ENCODE measurements at places on chromosomes 1 and 21. TPM values are rescaled to one million over a fixed set of nuclear protein-coding genes. Genes with fewer than 3 reads are reported as not detected.

Gene HSD3B2
- total RNA-seq = not detected

Gene TAGLN2
- 386 TPM for total RNA-seq

GRCh38 chr1:5949085-5949760, 43.0 kb downstream of the NPHP4 start:
- DNase-seq = no peak
- H3K27ac ChIP-seq = no peak overlapping the region
- no peaks in the 10 kb centered on the region for H3K36me3 ChIP-seq
- H3K27me3 ChIP-seq = no peaks in the 10 kb centered on the region
- no peaks in the 10 kb centered on the region for H3K4me1 ChIP-seq

DNA sequence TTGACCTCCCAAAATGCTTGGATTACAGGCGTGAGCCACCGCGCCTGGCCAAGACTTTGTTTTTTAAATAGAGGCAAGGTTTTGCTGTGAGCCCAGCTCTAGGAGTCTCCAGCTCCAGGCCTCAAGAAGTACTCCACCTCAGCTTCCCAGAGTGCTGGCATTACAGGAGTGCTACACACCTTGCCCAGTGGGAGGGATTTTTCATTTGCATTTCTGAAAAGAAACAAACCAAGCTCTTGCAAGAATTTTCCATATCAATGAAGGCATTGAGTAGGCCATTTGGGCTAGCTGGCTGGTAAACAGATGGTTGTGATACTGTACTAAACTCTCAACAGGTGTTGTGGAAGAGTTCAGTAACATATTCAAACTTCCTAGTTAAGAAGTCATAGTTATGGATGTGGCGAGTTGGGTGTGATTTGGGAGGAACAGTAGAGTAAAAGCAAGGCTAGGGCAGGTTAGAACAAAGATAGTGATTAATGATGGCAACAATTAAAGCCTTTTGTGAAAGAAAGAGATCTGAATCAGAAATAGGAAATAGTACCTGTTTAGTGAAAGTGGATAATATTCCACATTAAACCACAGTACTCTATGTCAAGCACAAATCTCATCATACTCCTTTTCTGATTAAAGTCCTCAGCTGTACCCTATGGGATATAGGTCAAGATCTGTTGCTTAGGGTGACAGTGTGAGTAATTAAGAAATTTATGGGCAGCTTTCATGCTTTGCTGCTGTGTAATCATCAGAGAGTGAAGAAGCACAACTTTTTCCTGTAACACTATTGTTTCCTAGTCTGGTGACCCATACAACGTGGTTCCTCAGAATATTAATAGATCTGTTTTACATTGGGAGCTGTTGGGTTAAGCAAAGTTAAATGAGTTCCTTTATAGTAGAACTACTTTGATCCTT, 10.7 kb downstream of the AKIRIN1 start:
- no peaks in the 10 kb centered on the region for H3K36me3 ChIP-seq
- no peak for DNase-seq
- H3K4me3 ChIP-seq = no peak overlapping the region
- no peaks in the 10 kb centered on the region for H3K4me1 ChIP-seq
- H3K27ac ChIP-seq = no peak overlapping the region

DNA sequence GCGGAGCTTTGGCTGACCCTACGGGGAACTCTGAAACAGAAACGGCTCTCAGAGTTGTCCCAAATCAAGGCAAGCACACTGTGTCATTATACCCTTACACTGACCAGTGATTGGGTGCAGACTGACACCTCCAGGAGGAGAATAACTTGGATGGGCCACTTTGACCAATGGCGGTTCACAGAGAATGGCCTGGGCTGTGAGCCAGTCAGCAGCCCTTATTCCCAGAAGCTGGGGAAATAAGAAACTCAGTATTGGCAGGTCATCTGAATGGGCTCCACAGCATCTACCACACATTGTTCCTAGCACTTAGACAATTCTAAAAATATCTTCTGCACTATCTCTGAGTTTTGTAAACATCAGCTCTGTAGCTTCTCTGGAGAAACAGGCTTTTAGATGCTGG, 265.2 kb downstream of the ADGRL2 start:
- no peaks in the 10 kb centered on the region for H3K4me1 ChIP-seq
- no peaks in the 10 kb centered on the region for H3K27me3 ChIP-seq
- no peak overlapping the region for H3K27ac ChIP-seq
- H3K4me3 ChIP-seq = no peak overlapping the region
- DNase-seq = no peak
- no peaks in the 10 kb centered on the region for H3K36me3 ChIP-seq

Data from prostate gland (tissue), 2 donors.